ENCODE measurements at places on chromosomes 4 and X.

- no peak for DNase-seq
These were observed 59.9 kb upstream of the WDR17 start for GRCh38 chr4:176005766-176006165.

GRCh38 chr4:39227906-39228305, 45.6 kb downstream of the WDR19 start:
- DNase-seq, result no peak

- DNase-seq, result no peak
These were observed 8.3 kb upstream of the BCOR start for GRCh38 chrX:40105835-40106675.

GRCh38 chr4:155597933-155598451, 68.7 kb upstream of the GUCY1A1 start:
- DNase-seq, result no peak

DNA sequence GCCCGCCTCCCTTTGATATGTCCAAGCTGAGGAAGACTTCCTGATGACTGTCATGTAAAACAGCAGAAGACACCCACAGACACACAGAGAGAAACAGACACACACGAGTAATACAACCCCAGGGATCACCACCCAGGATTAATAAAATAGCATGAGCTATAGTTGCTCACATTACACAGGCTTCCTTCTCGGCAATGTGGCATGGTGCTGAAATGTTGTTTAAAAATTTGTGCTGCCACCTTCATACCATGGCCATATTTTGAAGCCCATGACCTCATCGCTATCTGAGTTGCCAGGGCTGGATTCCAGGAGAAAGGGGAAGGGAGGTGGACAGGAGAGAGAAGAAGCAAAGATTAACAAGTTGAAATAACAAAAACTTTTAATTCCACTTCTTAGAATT, 111.7 kb downstream of the SYNPO2 start:
- no peak for DNase-seq

- DNase-seq, result no peak
These were observed 2.3 kb upstream of the AMBN start for GRCh38 chr4:70589785-70590184.

- DNase-seq, result no peak
These were observed 551.4 kb upstream of the ADGRL3 start for GRCh38 chr4:60648774-60649173.

DNA sequence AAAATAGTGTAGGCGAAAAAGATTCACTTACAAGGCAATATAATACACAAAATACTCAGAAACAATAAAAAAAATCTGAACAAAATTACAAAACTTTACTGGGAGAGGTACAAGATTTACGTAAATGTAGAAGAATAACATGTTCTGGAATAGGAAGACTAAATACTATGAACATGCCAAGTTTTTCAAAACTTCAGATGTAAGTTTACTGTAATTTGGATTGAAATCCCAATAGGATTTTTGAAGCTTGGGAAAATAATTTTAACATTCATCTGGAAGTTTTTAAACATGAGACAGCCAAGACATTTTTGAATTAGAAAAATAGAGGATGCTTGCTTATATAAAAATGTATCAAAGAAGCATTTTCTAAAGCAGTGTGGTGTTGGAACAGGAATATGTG, 30.5 kb upstream of the CT83 start:
- no peak for DNase-seq

GRCh38 chr4:150328496-150328895, 250.3 kb downstream of the DCLK2 start:
- no peak for DNase-seq

- no peak for DNase-seq
These were observed 570.9 kb upstream of the ZFP42 start for GRCh38 chr4:187424636-187425035.

DNA sequence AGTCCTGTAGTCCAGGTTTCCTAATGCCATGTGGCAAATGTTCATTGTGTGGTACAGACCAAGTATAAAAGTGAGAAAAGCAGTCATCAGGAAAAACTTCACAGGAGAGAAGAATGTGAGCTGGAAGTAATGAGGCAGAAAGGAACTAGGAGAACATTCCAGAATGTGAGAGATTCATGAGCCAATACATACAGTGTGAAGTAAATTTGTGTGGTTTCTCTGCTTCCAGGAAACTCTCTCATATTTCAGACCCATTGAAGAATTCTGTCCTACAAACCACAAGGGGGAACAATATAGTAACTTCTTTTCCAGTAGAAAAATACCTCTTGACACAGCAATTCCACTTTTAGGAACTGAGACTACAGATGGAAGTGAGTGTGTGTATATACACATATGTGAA, 136.5 kb downstream of the RNF150 start:
- DNase-seq, result no peak

GRCh38 chr4:154490583-154491340, 837 bp downstream of the DCHS2 start:
- no peak for DNase-seq

GRCh38 chrX:16205840-16206239, 38.6 kb downstream of the MAGEB17 start:
- DNase-seq, result no peak

DNA sequence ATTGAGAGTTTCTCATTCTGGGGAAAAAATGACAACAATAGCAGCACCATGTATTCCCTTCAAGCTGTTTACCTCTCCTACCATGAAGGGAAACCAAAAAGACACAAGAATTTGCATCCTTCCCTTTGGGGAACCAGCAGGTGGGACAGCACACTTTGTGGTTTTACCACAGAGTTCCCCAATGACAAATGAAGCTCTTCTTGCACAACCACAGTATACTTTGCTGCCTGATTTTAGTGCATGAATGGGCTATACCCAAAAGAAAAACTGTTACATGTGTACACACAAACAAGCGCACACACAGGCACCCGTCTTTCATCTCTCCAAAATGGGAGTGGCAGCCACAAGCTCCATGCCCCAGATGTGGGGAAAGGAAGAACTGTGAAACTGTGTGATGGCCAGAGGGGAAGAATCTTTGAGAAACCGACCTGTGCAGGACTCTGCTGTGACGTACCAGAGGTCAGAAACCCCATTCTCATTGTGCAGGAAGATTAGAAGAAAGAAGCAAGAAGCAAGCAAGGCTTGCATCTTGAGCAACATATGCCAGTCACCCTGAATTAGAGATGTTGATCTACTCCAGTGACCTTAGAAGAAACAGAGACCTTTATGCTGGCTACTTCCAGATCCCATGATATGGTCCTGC, 2.7 kb upstream of the MAML3 start:
- no peak for DNase-seq

- no peak for DNase-seq
These were observed 163.3 kb upstream of the SPOCK3 start for GRCh38 chr4:167397586-167397985.

DNA sequence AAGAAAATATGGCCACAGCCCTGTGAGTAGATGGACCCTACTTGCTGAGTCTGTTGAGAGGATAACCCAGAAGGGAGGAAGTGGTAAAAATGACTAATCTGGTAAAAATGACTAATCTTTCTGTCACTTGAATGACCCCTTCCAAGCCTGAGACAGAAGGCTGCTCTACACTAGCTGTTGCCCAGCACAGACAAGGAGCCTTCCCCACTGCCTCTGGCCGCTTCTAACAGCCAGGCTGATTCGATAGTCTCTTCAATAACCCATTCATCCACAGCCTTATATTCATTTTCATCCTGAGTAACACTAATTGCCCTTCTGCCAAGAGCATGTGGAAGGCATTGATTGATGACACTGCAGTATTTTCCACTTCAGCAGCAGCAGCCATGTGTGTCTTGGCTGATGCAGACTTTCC, 18.4 kb downstream of the MAGEB17 start:
- no peak for DNase-seq

GRCh38 chrX:139126493-139126892, 404.0 kb upstream of the F9 start:
- DNase-seq, result no peak

DNA sequence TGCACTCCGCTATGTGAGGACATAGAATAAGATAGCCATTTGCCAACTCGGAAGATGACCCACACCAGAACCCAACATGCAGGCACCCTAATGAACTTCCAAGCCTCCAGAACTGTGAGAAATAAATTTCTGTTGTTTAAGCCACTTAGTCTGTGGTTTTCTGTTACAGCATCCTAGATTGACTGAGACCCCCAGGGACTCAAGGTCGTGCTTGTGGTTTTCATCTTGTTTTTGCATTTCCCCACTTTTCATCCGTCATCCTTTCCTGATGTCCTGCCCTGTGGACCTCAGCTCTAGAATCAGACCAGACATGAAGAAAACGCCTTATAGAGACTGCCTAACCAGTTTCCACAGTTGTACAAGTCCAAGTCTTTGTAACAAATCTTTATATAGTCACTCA, 54.4 kb downstream of the MCUB start:
- no peak for DNase-seq

DNA sequence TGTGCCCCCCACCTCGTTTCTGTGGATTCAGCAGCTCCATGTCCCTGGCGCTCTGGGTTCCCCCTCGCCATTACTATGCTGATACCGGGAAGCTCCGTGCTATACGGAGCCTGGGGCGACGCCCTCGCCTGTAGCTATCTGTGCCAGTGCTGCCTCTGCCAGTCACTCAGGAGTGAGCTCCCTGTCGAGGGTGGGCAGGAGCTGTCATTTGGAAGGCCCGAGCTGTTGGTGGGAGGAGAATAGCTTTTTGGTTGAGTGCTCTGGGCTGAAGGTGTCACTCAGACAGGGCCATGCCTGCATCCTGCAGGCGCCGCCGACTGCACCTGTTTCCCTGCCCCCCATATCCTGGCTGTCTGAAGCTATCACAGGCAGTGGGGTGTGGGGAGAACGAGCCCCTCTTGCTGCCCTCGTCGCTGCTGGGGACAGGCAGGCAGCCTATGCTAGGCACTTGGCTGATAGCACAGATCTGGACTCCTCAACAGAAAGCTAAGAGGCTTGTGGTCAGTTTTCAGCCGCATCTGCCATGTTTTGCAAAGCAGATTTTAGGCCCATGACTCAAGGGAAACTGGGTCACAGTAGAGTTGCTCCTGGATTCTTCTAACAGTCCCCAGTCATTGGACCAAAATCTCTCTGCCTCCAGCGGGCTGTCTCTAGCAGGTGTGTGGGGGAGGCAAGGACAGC, 31.8 kb downstream of the CPLX1 start:
- DNase-seq, result no peak

GRCh38 chr4:13547485-13548041, 3.3 kb upstream of the NKX3-2 start:
- no peak for DNase-seq

DNA sequence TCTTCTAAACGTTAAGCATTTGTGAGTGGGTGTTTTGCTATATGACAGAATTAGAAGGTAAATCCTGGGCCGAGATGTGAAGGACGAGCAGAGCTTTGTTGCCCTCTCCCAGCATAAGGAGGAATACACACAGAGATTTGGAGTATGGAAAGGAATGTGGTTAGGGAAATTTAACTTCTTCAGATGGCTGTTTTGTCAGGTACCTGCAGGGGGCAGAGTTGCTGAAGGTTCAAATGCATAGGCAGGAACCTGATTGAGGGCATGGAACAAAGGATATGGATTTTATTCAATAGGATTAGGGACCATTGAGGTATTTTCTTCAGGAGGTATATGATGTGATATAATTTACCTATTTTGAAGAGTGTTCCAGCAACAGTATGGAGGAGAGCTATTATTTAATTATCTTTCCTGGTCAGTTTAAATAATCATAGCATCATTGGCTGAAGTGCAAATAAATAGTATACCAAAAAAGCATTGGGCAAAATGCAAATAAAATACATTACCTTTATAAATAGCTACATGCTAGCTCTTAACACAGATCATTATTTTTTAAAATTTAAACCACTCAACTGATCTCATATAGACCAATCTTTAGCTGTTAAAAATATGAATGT, 143.6 kb downstream of the SLIT2 start:
- no peak for DNase-seq

DNA sequence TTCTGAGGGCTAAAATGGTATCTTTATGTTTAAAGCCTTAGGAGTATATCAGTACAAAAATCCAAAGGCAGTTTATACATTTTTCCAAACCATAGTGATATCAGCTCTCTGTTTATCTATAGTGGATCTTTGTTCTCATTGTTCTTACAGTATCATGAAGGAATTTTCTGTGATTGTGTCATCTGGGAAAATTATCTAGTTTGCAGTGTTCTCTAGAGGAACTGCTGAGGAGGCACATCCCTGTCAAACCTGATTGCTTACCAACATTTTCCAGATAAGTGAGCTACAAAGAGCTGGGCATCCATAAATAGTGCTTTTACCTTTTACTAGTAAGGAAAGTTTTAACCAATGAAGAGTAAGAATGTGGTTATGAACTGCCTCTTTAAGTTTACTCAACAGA, 44.9 kb upstream of the SLC25A31 start:
- no peak for DNase-seq

DNA sequence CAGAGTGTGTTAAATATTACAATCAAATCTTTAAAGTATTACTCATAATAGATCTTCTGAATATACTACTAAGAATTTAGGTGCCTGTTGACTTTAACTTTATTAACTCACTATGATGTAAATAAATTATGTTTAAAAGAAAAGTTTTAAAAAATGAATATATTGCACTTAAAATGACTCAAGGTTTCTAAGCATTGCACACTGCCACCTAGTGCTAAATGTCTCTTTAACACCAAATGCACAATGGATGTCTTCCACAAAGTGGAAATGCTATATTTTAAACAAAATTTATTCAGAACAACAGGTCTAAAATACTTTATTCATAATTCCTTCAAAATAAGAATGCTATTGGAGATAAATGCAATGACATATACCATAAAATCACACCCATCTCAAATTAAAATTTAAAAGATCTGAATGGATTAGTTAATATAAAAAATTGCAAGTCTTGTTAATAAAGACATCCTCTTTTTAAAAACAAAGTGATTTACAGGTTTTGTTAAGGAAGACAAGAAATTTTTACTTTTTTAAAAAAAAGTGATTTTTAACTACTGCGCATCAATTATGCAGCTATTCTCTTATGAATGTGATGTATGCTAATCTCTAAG, 5.5 kb downstream of the INPP4B start:
- no peak for DNase-seq

GRCh38 chr4:108427946-108428485, 192.4 kb upstream of the RPL34 start:
- no peak for DNase-seq

DNA sequence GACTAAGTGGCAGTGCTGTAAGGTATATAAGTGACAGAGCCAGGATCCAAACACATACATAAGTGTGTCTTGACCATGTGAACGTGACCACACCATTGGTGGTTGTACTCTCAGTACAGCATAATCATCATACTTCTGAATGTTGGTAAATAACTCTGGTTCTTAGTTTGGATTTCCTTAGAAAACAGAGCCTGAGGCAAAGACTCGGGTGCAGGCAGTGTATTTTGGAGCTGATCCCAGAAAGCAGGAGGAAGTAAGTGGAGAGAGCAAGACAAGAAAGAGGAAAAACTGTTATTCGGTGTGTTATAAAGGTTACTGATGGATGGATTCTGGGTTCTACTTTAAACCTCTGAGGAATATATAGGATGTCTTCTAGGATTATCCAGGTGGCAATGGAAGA, 127.9 kb downstream of the SLC39A8 start:
- no peak for DNase-seq

GRCh38 chr4:153676486-153676885, 7.6 kb upstream of the TLR2 start:
- DNase-seq, result no peak

- no peak for DNase-seq
These were observed 669 bp downstream of the OTOP1 start for GRCh38 chr4:4225915-4226605.

- DNase-seq, result no peak
These were observed 41.9 kb downstream of the UBA6 start for GRCh38 chr4:67659065-67659464.

Data from DMS 273 treated with DMSO at 0.1 percent for 48 hours (cell line).